ENCODE measurements at places on chromosomes 7 and 10. TPM values are rescaled to one million over a fixed set of nuclear protein-coding genes. Genes with fewer than 3 reads are reported as not detected.
A peak's percentile ranks its signal among the peaks of the same experiment; 100 is the strongest.

- no peak for DNase-seq
Observed at GRCh38 chr7:87056346-87056745, 3.1 kb downstream of the ELAPOR2 start.

DNA sequence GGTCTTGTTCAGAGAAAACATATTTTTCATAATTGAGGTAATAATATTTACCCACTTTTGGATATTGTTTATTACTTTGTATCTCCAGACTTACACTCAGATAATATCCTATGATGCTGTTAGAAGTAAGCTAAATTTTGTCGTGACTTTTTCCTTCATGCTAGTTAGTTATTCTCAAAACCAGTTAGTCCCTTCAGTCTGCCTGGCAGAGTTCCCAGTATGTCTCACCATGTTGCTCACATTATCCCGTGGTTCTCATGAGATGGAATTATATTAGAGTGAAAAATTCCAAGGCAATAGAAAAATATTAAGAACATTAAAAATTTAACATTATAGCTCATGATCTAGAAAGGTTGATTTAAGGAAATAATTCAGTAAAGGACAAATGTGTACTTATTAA is 81.5 kb upstream of the SMIM30 start:
- no peak for DNase-seq

DNA sequence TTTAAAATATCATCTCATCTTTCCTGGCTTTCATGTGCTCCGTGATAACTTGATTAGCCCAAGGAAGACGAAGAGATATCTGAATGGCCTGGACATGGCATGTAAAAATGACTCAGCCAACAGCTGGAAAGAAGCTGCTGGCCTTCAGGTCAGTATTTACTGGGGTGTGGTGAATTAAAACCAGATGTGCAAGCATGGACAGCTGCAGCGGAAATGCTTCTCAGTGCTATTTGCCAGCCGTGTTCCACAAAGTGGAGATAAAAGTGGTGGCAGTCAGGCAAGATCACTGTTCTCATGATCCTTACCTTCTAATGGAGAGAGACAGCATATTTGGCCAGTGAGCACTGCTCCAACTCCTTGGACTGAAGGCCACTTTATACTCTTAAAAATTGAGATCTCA is 203.1 kb upstream of the VSTM2A start:
- peak; percentile 29 for DNase-seq

DNA sequence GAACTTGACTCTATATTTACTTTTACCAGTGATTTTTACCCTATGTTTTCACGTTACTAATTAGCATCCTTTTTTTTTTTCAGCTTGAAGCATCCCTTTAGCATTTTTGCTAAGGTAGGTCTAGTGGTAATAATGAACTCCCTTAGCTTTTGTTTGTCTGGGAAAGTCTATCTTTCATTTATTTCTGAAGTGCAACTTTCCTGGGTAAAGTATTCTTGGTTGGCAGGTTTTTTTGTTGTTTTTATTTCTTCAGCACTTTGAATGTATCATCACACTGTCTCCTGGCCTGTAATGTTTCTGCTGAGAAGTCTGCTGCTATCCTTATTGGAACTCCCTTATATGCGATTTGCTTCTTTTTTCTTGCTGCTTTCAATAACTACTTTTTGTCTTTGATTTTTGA is 149.7 kb upstream of the HPS1 start:
- no peak for DNase-seq

The HOXA2 gene
- polyA plus RNA-seq, result 3.1 TPM

GRCh38 chr10:103578782-103579382 is 85.4 kb downstream of the NEURL1 start:
- DNase-seq, result no peak

The PNLIPRP3 gene
- polyA plus RNA-seq, result not detected

The NOM1 gene
- 15.1 TPM for polyA plus RNA-seq

The EVX1 gene
- polyA plus RNA-seq, result not detected

DNA sequence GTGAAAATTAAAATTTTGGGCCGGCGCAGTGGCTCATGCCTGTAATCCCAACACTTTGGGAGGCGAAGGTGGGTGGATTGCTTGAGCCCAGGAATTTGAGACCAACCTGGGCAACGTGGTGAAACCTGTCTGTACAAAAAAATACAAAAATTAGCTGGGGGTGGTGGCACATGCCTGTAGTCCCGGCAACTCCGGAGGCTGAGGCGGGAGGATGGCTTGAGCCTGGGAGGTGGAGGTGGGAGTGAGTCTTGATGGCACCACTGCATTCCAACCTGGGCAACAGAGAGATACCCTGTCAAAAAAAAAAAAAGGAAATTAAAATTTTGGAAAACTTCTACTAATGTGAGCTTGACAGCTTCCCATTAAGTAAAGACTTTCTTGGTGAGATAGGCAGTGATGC is 3.1 kb downstream of the SRRT start:
- DNase-seq, result no peak

- DNase-seq, result no peak
Observed at GRCh38 chr7:88314061-88314491, 7.4 kb upstream of the STEAP4 start.

- DNase-seq, result no peak
Observed at GRCh38 chr10:15504101-15504840, 133.2 kb upstream of the FAM171A1 start.

The UCMA gene
- polyA plus RNA-seq, result 0.95 TPM

DNA sequence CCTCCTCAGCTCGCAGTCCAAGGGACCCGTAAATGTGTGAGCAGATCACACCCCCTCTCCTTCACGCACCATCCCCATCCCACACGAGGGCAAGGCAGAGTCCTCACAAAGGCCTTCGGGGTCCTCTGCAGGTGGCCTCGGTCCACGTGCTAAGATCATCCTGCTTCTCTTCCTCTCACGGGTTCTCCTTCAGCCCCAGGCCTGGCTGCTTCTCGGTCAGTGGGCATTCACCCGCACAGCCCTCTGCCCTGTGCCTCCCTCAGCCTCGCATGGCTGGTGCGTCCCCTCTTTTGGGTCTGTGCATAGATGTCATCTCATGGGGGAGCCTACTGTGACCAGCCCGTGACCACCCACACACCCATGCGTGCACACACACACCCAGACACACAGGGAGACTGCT is 17.3 kb upstream of the FOXL3 start:
- no peak for DNase-seq

DNA sequence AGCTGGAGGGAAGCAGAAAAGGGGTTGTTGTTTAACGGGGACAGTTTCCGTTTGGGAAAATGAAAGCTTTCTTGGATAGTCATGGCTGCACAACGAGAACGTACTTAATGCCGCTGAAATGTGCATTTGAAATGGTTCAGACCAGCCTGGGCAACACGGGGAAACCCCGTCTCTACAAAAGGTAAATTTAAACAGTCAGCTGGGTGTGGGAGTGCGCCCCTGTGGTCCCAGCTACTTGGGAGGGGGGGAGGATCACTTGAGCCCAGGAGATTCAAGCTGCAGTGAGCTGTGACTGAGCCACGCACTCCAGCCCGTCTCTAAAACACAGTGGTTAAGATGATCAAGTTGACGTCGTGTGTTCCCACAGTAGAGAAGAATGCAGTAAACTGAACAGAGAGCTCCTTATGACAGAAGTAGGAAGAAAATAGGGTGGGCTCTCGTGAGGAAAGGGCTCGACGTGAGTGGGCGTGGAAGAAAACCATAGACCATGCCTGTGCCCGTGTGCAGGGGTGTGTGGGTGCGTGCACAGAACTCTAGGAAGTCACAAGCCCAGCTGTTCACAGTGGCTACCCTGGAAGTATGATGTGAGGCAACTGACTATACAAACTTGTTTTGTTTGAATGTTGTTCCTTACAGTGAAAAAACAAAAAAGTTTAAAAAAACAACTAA is 4.1 kb upstream of the FUOM start:
- no peak for DNase-seq

The HOXA11 gene
- 1.2 TPM for polyA plus RNA-seq

GRCh38 chr7:151186640-151187408 is at the start of gene ASB10:
Gene ASB10, minus strand, starts transcription at chr7:151187250. Its CDS starts 120 bp downstream, at chr7:151187130.
- DNase-seq, result no peak

GRCh38 chr7:149473251-149473650 is 12.4 kb upstream of the ZNF777 start:
- no peak for DNase-seq

The CLDN12 gene
- polyA plus RNA-seq, result 23.3 TPM

- no peak for DNase-seq
Observed at GRCh38 chr7:142773230-142773629, 2.5 kb downstream of the PRSS2 start.

The OPN1SW gene
- 2.0 TPM for polyA plus RNA-seq

The FOXL3 gene
- polyA plus RNA-seq, result not detected

- DNase-seq, result no peak
Observed at GRCh38 chr10:66321723-66322665, 603.8 kb upstream of the LRRTM3 start.

DNA sequence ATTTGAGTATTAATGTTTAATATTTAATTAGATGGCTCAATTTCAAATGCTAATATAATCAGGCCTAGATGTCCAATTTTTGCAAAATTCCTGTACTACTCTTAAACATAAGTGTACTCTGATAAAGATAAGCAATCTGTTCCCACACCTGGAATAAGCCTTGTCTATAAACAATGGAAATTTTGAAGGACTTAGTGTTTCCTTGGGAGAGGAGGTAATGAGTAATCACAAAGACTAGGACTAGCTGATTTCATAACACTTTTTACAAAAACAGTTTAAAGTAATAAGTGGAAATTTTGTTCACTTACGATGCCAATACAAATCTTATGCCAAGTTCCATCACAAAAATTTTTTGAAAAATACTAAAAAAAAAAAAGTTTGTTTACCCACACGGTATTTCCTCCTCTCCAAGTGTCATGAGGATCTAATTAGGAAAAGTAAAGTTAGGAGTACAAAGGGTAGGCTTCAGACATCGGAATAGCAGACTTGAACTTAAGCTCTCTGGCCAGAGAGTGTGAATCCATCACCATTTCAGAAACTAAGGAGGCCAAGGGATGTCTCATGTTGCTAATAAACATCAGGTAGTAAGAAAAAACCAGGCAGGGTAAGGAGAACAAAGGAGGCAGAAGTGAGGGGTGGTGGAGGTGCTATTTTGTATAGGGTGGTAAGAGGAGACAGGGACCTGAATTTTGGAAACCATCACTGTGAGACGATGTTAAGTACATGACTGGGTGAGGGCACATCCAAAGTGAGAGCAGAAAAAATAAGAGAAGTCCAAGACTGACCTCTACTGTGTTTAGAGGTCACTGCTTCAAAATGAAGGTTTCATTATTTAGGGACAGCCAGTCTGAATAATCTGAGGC is 61.3 kb downstream of the RAPGEF5 start:
- no peak for DNase-seq

GRCh38 chr10:98892523-98892922 is 343.1 kb downstream of the HPSE2 start:
- no peak for DNase-seq

The PRSS37 gene
- polyA plus RNA-seq, result not detected

GRCh38 chr10:125692601-125693523 is 9.9 kb upstream of the TEX36 start:
- DNase-seq, result no peak

- DNase-seq, result no peak
Observed at GRCh38 chr10:61894133-61894532, 7.4 kb upstream of the ARID5B start.

GRCh38 chr7:628402-628763 is 98.1 kb upstream of the DNAAF5 start:
- no peak for DNase-seq

- DNase-seq, result no peak
Observed at GRCh38 chr7:2938514-2939192, 94.5 kb upstream of the GNA12 start.

Measured in forelimb muscle (tissue), 1 donor.